ENCODE measurements at places on chromosomes 2 and 18. TPM values are rescaled to one million over a fixed set of nuclear protein-coding genes. Genes with fewer than 3 reads are reported as not detected.

- no peak for DNase-seq
Measured at GRCh38 chr2:54122939-54123338, 7.5 kb downstream of the ACYP2 start.

DNA sequence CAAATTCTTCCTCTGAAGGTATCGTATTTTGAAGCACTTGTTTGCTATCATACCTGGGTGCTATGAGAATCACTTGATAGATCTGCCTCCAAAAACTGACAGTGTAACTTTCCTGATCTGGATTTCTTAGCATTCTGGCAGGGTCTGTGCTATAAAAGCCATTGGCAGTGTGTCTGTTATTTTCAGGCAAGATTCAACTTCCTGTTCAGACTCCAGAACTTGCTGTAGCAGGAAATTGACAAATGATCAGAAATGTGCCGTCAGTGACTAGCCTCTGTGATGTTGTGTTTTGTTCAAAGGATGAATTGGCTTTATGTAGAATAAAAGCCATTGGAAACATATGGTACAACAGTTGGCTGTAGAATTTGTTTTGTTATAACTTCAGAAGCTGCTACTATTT is 273.3 kb downstream of the PTPRM start:
- DNase-seq: no peak

GRCh38 chr2:8222979-8223694 is 458.7 kb upstream of the ID2 start:
- no peak for DNase-seq

The CENPA gene
- total RNA-seq: 0.39 TPM

GRCh38 chr2:26442707-26443106 is 35.2 kb downstream of the OTOF start:
- no peak for DNase-seq

The ITGA6 gene
- total RNA-seq: 52.1 TPM

GRCh38 chr18:75473316-75473715 is 45.8 kb upstream of the SMIM21 start:
- DNase-seq: no peak

DNA sequence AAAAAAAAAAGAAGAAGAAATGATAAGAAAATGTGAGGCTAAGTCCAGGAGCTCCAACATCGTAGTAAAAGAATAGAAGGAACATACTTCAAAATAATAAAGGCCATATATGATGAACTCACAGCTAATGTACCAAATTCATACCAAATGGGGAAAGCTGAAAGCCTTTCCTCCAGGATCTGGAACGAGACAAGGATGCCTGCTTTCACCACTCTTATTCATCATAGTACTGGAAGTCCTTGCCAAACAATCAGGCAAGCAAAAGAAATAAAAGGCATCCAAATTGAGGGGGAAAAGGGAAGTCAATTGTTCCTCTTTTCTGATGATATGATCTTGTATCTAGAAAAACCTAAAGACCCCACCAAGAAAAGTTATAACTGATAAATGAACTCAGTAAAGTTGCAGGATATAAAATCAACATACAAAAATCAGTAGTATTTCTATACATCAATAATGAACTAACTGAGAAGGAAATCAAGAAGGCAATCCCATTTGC is 170.6 kb downstream of the METTL4 start:
- DNase-seq: no peak

GRCh38 chr18:35282353-35282752 is 7.7 kb downstream of the ZSCAN30 start:
- no peak for DNase-seq

The RMND5A gene
- total RNA-seq: 47.1 TPM

All from CD8-positive, alpha-beta T cell (primary cell).